ENCODE measurements at places on chromosomes 16 and 17. TPM values are rescaled to one million over a fixed set of nuclear protein-coding genes. Genes with fewer than 3 reads are reported as not detected.

DNA sequence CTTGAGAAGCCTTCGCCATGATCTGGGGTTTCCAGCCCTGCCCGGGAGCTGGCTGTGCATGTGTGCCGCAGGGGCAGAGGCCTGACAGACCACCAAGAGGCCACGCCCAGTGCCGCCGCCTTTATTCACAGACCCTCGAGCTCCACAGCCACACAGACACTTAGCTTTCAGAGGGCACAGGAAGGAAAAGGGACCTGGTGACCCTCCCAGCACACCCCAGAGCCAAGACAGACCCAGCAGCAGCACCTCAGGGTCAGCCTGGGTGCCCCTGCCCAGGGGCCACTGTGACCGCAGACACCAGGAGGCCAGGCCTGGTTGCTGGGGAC lies 10.8 kb downstream of the MCRIP1 start:
- DNase-seq, result no peak

DNA sequence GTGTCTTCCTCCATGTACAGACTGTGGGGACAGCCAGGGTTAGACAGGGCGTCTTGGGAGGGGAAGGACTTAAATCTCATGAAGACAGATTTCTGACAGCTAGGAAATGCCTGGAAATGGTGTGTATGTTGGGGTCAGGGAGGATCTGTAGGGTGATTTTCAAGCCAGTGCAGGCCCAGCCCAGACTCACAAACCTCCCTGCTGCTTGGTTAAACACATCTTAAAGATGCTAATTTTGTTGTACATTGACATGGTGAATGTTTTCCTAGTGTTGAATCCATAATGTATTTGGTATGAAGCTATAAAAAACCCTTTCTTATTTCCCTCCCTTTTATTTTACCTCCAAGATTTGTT lies 238.3 kb downstream of the CCDC182 start:
- no peak for DNase-seq

DNA sequence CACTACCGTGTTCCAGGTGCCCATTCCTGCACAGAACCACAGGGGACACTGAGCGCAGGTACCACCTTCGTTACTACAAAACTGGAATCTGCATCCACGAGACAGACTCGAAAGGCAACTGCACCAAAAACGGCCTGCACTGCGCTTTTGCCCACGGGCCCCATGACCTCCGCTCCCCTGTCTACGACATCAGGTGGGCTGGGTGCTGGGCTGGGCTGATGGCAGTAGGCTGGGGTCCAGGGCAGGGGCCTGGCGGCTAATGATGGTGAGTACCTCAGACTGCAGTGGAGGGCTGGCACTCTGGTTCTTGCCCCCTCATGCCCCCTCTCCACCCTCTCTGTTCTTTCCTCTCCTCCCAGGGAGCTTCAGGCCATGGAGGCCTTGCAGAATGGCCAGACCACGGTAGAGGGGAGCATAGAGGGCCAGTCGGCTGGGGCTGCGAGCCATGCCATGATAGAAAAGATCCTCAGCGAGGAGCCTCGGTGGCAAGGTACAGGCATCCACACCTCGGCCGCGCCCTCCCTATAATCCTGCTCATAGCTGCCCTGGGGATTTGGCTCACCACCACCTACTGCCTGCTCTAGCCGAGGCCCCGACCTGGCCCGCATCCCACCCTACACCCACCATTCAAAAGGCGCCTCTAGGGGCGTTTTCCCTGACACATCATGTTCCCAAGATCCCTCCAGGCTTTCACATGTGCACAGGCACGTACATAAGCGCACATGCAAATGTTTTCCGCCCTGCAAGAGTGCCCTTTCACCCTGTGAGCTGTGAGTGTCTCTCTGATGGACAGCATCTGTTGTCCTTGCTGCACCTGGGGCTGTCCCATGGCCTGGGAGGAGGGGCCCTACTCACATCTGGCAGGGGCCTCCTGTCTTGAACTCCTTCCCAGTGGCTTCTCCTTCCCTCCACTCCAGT lies 27.7 kb downstream of the UNK start:
- no peak for DNase-seq

DNA sequence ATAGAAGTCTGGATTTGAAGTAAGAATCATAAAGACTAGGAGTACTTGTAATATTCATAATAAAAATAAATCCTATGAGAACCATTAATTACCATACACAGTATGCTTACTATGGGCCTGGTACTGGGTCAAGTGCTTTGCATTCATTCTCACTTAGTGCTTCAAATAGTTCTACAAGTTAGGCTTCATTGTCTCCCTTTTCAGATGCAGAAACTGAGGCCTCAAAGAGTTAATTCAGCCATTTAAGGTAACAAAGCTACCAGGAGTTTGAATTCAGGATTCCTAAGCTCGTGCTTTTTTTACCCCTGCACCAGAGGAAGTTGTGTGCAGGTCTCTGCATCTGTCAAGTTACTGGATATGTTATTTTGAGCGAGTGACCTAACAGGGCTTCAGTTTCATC lies 1098.4 kb upstream of the EEF2KMT start:
- DNase-seq, result no peak

Gene KRT9
- polyA plus RNA-seq, result not detected

GRCh38 chr17:72305472-72305871 lies 184.7 kb downstream of the SOX9 start:
- no peak for DNase-seq

Gene ATP2A3
- polyA plus RNA-seq, result 4.5 TPM

GRCh38 chr16:1788095-1788707 lies 5.3 kb downstream of the IGFALS start:
- DNase-seq, result no peak

- DNase-seq, result no peak
These were observed 75.2 kb downstream of the FTO start for GRCh38 chr16:53779186-53779585.

DNA sequence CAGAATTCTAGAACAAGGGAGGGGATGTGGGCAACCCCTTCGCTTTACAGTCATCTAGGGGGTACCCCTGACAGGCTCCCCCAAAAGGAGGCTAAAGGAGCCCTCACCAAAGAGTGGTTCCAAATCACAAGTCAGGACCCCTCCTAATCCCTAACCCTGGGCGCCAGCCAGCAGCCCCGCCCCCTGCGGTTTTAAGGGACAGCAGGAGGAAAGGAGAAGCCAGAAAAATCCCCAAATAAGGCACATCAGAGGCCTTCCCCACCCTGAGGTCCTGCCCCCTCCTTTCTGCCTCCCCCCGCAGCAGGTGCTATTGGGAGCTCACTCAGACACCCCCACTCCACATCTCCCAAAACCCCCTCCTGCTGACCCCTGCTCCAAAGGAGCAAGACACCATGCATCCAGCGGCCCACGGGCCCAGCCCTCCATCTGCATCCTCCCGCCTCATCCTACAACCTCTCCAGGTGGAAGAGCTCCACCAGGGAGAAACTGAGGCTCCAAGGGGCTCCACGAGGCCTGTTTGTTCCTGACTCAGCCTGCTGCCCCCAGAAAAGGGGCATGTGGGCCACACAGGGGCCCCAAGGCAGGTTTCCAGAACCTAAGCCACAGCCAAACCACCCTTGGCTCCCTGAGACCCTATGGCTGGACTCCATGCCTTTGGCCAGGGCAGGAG lies 93.5 kb downstream of the GOSR1 start:
- no peak for DNase-seq

Gene ABCC12
- 0.69 TPM for polyA plus RNA-seq

- DNase-seq, result no peak
These were observed 15.8 kb upstream of the OGFOD3 start for GRCh38 chr17:82434216-82434565.

Gene NUBP1
- polyA plus RNA-seq, result 29.6 TPM

GRCh38 chr17:79841369-79842135 lies 2.3 kb upstream of the CBX4 start:
- DNase-seq, result no peak

DNA sequence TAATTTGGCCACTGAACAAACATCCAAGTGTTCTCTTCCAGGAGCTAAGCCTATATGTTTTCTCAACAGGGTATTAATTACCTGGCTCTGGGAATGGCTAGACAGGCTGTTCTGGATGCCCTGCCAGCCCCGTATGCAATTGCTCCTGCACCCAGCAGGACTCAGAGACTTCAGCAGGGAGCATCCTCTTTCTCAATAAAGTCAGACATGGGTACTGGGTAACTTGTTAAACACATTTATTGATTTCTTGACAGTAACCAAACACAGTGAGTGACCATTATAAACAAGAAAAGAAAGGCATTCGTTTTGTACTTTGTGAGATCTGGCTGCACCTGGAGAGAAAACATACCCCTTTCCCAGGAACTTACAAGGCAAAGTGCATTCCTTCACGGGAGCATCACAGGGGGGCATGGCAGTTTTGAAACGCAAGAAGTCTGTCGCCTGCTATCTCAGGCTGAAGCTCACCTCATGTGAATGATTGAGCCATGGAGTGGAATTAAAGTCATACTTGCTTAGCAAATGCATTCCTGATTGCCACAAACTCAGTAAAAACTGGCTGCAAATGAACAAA lies 369.8 kb downstream of the UTP18 start:
- no peak for DNase-seq

DNA sequence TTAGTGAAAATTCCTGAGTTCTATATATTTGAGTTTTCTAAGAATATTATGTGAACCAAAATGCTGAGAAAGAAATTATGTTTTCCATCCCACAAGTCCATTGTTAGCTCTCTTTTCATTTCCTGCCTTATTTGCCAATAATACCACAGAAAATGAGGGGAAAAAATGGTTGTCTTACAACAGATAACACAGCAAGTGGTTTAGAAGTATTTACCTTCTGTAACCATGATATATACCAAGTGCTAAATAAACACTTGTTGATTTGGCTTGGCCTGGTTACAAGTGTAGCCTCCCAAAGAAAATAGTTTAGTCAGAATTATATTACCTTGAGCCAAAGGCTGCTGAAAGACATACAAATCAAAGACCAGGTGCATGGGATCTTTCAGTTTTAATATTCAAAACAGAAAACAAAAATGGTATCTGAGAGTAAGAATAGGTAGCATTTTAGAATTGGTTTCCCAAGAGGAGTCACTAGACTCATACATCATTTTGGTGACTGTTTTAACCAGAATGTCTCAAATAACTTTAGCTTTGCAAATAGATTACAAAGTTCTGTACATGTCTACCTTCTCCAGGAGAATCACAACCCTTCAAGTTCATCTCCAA lies 439.8 kb upstream of the DYNLRB2 start:
- DNase-seq, result no peak

Gene GUCY2D
- 0.05 TPM for polyA plus RNA-seq

Gene CACNB1
- 97.2 TPM for polyA plus RNA-seq

Gene FNDC8
- not detected for polyA plus RNA-seq

Gene SHISA9
- polyA plus RNA-seq, result 0.17 TPM

DNA sequence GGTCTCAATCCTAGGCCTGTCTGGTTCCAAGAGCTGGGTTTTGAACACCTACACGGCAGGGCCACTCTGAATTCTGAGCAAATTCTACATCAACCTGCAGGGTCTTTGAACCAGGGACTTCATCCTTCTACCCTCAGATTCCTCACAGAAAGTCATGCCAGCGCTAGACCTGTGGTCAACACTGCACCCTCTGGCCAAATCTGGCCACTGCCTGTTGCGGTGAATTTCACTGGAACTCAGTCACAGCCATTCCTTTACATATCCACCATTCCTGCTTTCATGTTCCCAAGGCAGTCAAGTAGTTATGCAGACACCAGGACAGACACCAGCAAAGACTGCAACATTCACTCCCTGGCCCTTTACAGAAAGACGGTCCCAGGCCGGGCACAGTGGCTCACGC lies 144.6 kb downstream of the C16orf95 start:
- DNase-seq, result no peak

DNA sequence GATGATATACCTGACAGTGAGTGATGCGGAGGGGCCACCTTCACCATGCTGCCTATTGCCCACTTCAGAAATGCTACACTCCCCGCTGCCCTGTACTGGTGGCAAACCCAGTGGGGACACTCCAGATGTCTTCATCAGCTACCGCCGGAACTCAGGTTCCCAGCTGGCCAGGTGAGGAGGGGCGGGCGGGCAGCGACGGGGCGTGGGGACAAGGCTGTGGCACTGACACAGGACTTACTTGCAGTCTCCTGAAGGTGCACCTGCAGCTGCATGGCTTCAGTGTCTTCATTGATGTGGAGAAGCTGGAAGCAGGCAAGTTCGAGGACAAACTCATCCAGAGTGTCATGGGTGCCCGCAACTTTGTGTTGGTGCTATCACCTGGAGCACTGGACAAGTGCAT lies 16.6 kb downstream of the SARM1 start:
- DNase-seq, result no peak

DNA sequence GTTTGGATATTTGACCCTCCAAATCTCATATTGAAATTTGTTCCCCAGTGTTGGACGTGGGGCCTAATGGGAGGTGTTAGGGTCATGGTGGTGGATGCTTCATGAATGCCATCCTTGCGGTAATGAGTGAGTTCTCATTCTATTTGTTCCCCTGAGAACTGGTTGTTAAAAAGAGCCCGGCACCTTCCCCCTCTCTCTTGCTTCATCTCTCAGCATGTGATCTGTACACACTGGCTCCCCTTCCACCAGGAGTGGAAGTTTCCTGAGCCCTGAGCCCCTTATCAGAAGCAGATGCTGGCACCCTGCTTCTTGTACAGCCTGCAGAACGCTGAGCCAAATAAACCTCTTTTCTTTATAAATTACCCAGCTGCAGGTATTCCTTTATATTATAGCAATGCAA lies 25.6 kb downstream of the PIK3R6 start:
- DNase-seq, result no peak

GRCh38 chr17:75371981-75372380 lies 33.5 kb downstream of the GRB2 start:
- DNase-seq, result no peak

- DNase-seq, result no peak
These were observed 30.7 kb downstream of the CCR7 start for GRCh38 chr17:40534371-40535189.

GRCh38 chr16:75593825-75594820 lies 27.9 kb downstream of the GABARAPL2 start:
- DNase-seq, result no peak

Gene NGFR
- polyA plus RNA-seq, result 63.1 TPM

Gene MEOX1
- 11.5 TPM for polyA plus RNA-seq

DNA sequence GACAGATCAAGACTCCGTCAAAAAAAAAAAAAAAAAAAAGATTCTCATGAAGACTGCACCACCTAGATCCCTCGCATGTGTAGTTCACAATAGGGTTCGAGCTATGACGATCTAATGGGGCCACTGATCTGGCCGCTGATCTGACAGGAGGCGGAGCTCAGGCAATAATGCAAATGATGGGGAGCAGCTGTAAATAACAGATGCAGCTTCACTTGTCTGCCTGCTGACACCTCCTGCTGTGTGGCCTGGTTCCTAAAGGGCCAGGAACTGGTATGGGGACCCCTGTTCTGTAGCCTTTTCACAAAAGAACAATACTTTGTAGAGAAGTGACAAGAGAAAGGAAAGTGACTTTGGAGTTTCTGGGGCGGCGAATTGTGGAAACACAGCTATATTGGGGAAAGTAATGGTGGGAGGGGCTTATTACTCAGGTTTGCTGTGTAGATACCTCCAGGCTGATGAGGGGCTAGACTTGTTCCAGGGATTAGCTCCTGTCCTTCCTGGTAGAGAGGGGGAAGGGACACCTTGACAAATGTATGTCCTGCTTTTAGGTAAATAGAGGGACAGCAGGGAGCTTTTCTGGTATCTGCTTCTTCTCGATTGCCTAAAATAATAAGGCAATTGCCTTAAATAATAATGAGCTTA lies 57.1 kb downstream of the HAPSTR1 start:
- DNase-seq, result no peak

Gene UTS2R
- polyA plus RNA-seq, result 5.3 TPM

- no peak for DNase-seq
These were observed 12.4 kb downstream of the COL1A1 start for GRCh38 chr17:50188921-50189549.

- DNase-seq, result no peak
These were observed 12.4 kb downstream of the TRAF4 start for GRCh38 chr17:28756049-28756804.

- DNase-seq, result peak; percentile 95
These were observed 18.2 kb downstream of the GNGT2 start for GRCh38 chr17:49191917-49192741.

All from muscle of arm (tissue), 14 donors.